ENCODE measurements at places on chromosomes 16 and 17. TPM values are rescaled to one million over a fixed set of nuclear protein-coding genes. Genes with fewer than 3 reads are reported as not detected.

FSCN2 gene
- not detected for polyA plus RNA-seq

HIC1 gene
- polyA plus RNA-seq, result not detected

TEKT1 gene
- not detected for polyA plus RNA-seq

SLC16A11 gene
- not detected for polyA plus RNA-seq

ZPBP2 gene
- not detected for polyA plus RNA-seq

UBE2Z gene
- 7.0 TPM for polyA plus RNA-seq

TP53TG3E gene
- not detected for polyA plus RNA-seq

SLC47A1 gene
- 10.7 TPM for polyA plus RNA-seq

KCNH6 gene
- polyA plus RNA-seq, result 0.81 TPM

PRAC2 gene
- not detected for polyA plus RNA-seq

PLXDC1 gene
- 207 TPM for polyA plus RNA-seq

VPS9D1 gene
- 1.6 TPM for polyA plus RNA-seq

EMP2 gene
- 5.2 TPM for polyA plus RNA-seq

ZNF598 gene
- polyA plus RNA-seq, result 0.11 TPM

UMOD gene
- polyA plus RNA-seq, result not detected

PRSS8 gene
- not detected for polyA plus RNA-seq

ECI1 gene
- polyA plus RNA-seq, result 2.8 TPM

ACTG1 gene
- polyA plus RNA-seq, result 738 TPM

ACBD4 gene
- 0.44 TPM for polyA plus RNA-seq

CSH1 gene
- polyA plus RNA-seq, result not detected

EVPLL gene
- polyA plus RNA-seq, result not detected

MT1F gene
- 4.8 TPM for polyA plus RNA-seq

HNF1B gene
- not detected for polyA plus RNA-seq

KRT10 gene
- 45.5 TPM for polyA plus RNA-seq

CDH5 gene
- polyA plus RNA-seq, result 0.76 TPM

CEMP1 gene
- 1.0 TPM for polyA plus RNA-seq

SCGB1C2 gene
- polyA plus RNA-seq, result not detected

ZDHHC7 gene
- 6.9 TPM for polyA plus RNA-seq

NLGN2 gene
- polyA plus RNA-seq, result 6.6 TPM

ITGA3 gene
- polyA plus RNA-seq, result 18.8 TPM

MEIOC gene
- 0.50 TPM for polyA plus RNA-seq

RAB37 gene
- not detected for polyA plus RNA-seq

CDRT15 gene
- not detected for polyA plus RNA-seq

RPRML gene
- 0.60 TPM for polyA plus RNA-seq

PRCD gene
- 4.9 TPM for polyA plus RNA-seq

SHISA6 gene
- 70.7 TPM for polyA plus RNA-seq

YBX2 gene
- polyA plus RNA-seq, result not detected

TBX2 gene
- not detected for polyA plus RNA-seq

TNFRSF17 gene
- 15.0 TPM for polyA plus RNA-seq

GGT6 gene
- not detected for polyA plus RNA-seq

TP53TG3 gene
- polyA plus RNA-seq, result not detected

TBC1D3I gene
- not detected for polyA plus RNA-seq

PIGQ gene
- 1.6 TPM for polyA plus RNA-seq

HBA1 gene
- 127 TPM for polyA plus RNA-seq
